Spinal cord (tissue), 10 donors: ENCODE measurements at places on chromosomes 5 and 9. TPM values are rescaled to one million over a fixed set of nuclear protein-coding genes. Genes with fewer than 3 reads are reported as not detected.
A peak's percentile ranks its signal among the peaks of the same experiment; 100 is the strongest.

- H3K4me1 ChIP-seq, result no peaks in the 10 kb centered on the region
- H3K27me3 ChIP-seq, result no peaks in the 10 kb centered on the region
- H3K27ac ChIP-seq, result no peak overlapping the region
- H3K36me3 ChIP-seq, result no peaks in the 10 kb centered on the region
- H3K4me3 ChIP-seq, result no peak overlapping the region
- no peak for DNase-seq
Measured at GRCh38 chr5:128920345-128921215, 44.7 kb upstream of the SLC27A6 start.

- no peaks in the 10 kb centered on the region for H3K4me1 ChIP-seq
- H3K27me3 ChIP-seq, result no peaks in the 10 kb centered on the region
- H3K27ac ChIP-seq, result no peak overlapping the region
- DNase-seq, result peak; percentile 84
- H3K4me3 ChIP-seq, result no peak overlapping the region
- H3K36me3 ChIP-seq, result no peaks in the 10 kb centered on the region
Measured at GRCh38 chr5:157948738-157949410, 89.9 kb upstream of the CLINT1 start.

DNA sequence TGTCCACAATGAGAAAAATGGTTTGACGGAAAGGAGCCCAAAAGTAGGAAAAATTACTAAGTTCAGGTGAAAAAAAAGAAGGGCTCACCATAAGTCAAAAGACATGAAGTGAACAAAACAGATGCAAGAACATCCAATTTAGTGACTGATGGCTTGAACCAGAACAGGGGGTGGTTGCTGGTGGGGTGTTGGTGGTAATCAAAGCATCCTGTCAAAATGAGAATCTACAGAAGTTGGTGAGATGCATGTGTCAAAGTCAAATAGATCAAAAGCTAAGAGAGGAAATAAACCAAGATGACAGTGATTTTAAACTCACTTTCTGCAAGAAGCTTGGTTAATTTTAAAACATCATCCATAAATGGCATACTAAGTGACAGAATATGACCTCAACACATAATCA lies 117.4 kb downstream of the MLLT3 start:
- no peak overlapping the region for H3K4me3 ChIP-seq
- no peak overlapping the region for H3K27ac ChIP-seq
- H3K4me1 ChIP-seq, result no peaks in the 10 kb centered on the region
- H3K27me3 ChIP-seq, result no peaks in the 10 kb centered on the region

DNA sequence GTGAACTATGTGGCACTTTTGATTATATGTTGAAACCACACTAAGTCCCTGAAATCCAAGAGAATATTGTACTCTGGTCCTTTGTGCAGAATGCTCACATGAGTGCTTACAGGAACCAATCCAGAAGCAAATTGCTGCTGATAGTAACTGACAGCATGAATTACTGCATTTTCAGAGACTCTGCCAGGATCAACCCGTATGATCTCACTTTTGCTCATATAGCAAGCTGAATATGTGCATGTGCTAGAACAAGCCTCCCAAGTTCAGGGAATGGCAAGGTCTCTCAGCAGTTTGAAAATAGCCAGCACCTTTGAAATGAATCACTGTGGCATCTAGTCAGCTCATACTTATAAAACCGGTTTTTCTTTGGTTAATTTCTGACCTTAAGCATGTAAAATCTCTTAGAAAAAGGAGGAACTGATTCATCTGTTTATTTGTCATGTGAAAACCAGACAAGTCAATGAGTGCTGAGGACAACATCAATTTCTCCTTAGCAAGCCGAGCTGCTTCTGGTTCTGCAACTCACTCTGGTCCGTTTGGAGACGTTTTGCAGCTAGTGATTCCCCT lies 215.7 kb upstream of the ELL2 start:
- H3K4me1 ChIP-seq, result no peaks in the 10 kb centered on the region
- H3K27ac ChIP-seq, result no peak overlapping the region
- no peaks in the 10 kb centered on the region for H3K27me3 ChIP-seq
- peak; percentile 21 for DNase-seq
- no peak overlapping the region for H3K4me3 ChIP-seq
- no peaks in the 10 kb centered on the region for H3K36me3 ChIP-seq

- DNase-seq, result no peak
- H3K4me1 ChIP-seq, result no peaks in the 10 kb centered on the region
- H3K27me3 ChIP-seq, result no peaks in the 10 kb centered on the region
- H3K4me3 ChIP-seq, result no peak overlapping the region
Measured at GRCh38 chr5:128192368-128192767, 108.8 kb downstream of the SLC12A2 start.

DNA sequence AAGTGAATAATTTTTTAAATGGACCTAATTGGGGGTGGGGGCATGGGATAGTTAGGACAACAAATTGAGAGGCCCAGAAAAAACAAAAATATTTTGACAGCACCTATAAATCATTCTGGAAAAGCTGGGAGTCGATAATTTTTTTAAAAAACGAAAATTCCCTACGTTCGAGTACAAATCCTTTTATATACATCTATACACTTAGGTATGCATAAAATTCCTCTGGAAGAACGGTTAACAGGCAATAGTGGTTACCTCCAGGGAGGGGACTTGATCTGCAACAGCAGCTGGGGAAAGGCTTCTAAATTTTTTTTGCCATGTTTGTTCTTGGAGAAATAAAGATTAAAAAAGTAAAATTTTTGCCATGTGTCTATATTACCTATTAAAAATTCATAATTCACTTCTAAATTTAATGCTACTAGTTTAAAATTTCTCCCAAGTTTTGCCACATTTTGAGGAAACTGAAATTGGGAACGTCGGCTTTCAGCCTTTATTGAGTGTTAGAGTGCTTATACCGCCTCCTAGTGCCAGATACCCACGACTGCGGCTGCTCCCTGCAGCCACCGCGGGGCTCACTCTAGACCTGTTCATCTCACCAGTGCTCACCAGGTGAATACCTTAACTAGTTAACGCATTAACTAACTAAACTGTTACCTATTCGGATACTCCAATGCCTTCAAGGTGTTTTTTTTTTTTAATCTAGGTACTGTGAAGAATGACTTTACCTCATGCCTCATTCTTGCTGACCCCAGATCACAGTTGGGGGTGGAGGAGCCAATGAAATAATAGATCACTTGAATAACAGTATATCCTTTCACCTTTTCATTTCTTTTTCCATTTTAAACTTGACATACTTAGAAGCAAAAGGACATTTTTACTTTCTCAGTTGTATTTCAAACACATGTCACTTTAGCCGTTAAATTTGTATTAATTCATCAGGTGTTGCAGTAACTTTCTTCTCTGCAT lies 1.8 kb upstream of the BHMT start:
- no peak overlapping the region for H3K27ac ChIP-seq
- peaks cover 14% of the 10 kb centered on the region for H3K4me1 ChIP-seq
- no peak for DNase-seq
- no peaks in the 10 kb centered on the region for H3K36me3 ChIP-seq
- H3K4me3 ChIP-seq, result no peak overlapping the region

TPD52L3 gene
- total RNA-seq, result not detected

NKD2 gene
- total RNA-seq, result 11.2 TPM

NTNG2 gene
- total RNA-seq, result 5.4 TPM

RGS3 gene
- total RNA-seq, result 54.9 TPM

TAF11L6 gene
- not detected for total RNA-seq

REEP2 gene
- total RNA-seq, result 48.1 TPM

ZNF462 gene
- total RNA-seq, result 47.6 TPM
